ENCODE measurements at places on chromosomes 3 and 15.

DNA sequence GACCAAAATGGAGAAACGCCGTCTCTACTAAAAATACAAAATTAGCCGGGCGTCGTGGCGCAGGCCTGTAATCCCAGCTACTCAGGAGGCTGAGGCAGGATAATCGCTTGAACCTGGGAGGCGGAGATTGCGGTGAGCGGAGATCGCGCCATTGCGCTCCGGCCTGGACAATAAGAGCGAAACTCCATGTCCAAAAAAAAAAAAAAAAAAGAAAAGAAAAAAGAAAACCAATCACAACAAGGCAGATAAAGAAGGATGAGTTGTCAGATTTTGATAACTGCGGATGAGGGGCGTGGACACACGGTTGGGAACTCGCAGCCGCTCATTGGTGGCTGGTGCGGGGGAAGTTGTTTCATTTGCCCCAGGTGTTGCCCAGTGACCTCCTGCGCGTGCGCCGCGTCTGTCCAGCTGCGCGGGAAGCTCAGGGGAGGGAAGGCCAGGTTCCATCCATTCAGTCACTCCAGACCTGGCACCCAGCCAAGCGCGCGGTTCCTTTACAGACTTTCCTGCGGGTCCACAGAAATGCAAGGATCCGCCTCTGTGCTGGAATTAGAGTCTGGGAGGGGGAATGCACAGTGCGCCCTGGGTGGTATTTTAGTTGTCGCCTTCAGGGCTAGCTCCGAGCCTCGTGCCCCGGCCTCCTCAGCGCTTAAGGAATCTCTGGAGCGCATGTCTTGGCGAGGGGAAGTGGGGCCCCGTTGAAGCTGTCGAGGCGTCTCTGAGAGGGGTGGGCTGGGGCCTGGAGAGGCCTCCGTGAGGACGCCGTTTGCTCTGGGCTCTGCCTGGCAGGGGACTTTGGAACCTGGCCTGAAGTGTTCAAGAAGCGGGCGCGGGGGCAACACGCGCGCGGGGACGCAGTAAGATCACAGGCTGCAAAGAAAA is 708 bp upstream of the GCHFR start:
- no peak for DNase-seq

GRCh38 chr3:37511463-37511920 is 337.1 kb upstream of the LRRFIP2 start:
- no peak for DNase-seq

GRCh38 chr3:181948286-181948685 is 236.6 kb downstream of the SOX2 start:
- no peak for DNase-seq

DNA sequence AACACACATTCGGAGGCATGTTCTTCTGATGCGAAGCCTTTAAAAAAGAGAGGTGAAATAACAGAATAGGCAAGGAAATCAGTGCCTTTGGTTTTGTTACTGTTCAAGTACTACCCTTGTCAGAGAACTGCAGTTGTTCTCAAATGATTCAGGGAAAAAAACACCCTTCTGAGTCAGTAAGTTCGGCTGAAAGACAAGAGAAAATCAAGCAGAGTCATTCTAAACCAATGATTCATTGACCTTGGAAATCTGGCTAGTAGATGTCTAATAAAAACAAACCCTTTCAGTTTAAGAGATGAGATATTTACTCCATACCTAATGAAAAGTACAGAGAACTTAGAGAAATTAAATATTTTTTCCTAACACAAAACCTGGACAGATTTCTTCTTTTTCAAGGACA is 72.7 kb upstream of the ABI3BP start:
- no peak for DNase-seq

- no peak for DNase-seq
Observed at GRCh38 chr15:35987056-35987455, 441.1 kb upstream of the DPH6 start.

DNA sequence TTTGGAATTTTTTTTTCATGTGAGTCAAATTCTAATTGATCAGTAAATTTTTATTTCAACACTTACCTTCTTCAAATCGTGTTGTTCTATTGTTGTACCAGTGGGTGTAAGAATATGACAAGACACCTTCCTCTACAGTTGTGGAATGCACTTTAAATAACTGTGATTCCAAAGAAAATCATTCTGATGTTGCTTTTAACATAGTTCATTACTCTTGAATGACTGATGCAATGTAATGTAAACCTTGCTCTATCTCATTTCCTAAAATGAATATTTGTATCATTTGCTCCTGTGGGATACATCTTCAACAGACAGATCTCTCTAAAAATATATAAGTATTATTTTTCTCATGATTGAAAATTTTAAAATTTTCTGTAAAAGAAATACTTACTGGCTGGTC is 313.4 kb downstream of the RBMS3 start:
- no peak for DNase-seq

GRCh38 chr3:119257654-119258410 is 17.2 kb upstream of the B4GALT4 start:
- no peak for DNase-seq

DNA sequence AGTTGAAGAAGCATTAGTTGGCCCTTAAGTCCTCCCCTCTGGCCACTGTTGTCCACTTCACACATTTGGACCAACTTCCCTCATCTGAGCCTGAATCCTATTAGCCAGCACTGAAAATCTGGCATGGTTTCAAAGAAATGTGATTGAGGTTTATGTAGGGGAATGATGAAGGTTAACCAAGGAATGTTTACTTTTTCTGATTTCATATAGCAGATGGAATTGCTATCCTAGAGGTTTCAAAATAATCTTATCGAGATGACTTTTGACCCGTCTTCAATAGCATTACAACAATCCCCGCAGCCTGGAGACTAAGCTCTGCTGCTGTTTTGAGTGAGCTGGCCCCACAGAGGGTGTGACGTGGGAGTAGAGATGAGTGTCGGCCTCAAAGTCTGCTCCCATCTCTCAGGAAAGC is 200.8 kb upstream of the IL12A start:
- DNase-seq, result no peak
